Lung (tissue), 17 donors: ENCODE measurements at places on chromosomes 5 and 9. TPM values are rescaled to one million over a fixed set of nuclear protein-coding genes. Genes with fewer than 3 reads are reported as not detected.

The TMEM252 gene
- total RNA-seq: not detected

The CCNH gene
- total RNA-seq: 49.6 TPM

The CMYA5 gene
- total RNA-seq: 12.3 TPM

The IFNA2 gene
- total RNA-seq: not detected

The PCDHGC4 gene
- 3.1 TPM for total RNA-seq

The RARS1 gene
- 116 TPM for total RNA-seq

The TXNDC8 gene
- total RNA-seq: not detected

The BARX1 gene
- total RNA-seq: not detected

The AGXT2 gene
- total RNA-seq: not detected

The OTP gene
- not detected for total RNA-seq

The ACO1 gene
- total RNA-seq: 24.7 TPM

The GCNT1 gene
- total RNA-seq: 14.7 TPM

The FRMD3 gene
- 1.5 TPM for total RNA-seq

The GNA14 gene
- 15.1 TPM for total RNA-seq

The SCGB3A2 gene
- 4,264 TPM for total RNA-seq

The LCN1 gene
- not detected for total RNA-seq

The POU5F2 gene
- 2.0 TPM for total RNA-seq

The SLC36A3 gene
- not detected for total RNA-seq

The HRH2 gene
- total RNA-seq: 11.3 TPM

The NR6A1 gene
- total RNA-seq: 4.0 TPM

The FOXD4L4 gene
- not detected for total RNA-seq

The CTXN3 gene
- not detected for total RNA-seq

The TAF11L10 gene
- total RNA-seq: not detected

The EGFLAM gene
- 0.52 TPM for total RNA-seq

The IFNK gene
- not detected for total RNA-seq

The CCDC152 gene
- 0.98 TPM for total RNA-seq

The GRIN3A gene
- total RNA-seq: 0.06 TPM

The PFN3 gene
- not detected for total RNA-seq
